GM12878 (cell line): ENCODE measurements at places on chromosomes 5 and 9.
A peak's percentile ranks its signal among the peaks of the same experiment; 100 is the strongest.

GRCh38 chr9:526904-527591, 312.4 kb downstream of the DOCK8 start:
- H3K27me3 ChIP-seq = no peaks in the 10 kb centered on the region
- no peaks in the 10 kb centered on the region for H3K4me1 ChIP-seq
- no peak overlapping the region for H3K27ac ChIP-seq
- no peak overlapping the region for H3K4me3 ChIP-seq
- DNase-seq = no peak

GRCh38 chr9:2602704-2603116, 18.9 kb upstream of the VLDLR start:
- H3K27ac ChIP-seq = peak overlapping the region; percentile 13
- H3K4me3 ChIP-seq = no peak overlapping the region; the same call in 1 of the 2 replicates
- no peaks in the 10 kb centered on the region for H3K36me3 ChIP-seq
- H3K4me1 ChIP-seq = no peaks in the 10 kb centered on the region; the same call in 1 of the 2 replicates
- H3K27me3 ChIP-seq = no peaks in the 10 kb centered on the region

- DNase-seq = no peak
- H3K4me3 ChIP-seq = no peak overlapping the region
- H3K4me1 ChIP-seq = no peaks in the 10 kb centered on the region
- no peak overlapping the region for H3K27ac ChIP-seq
- H3K27me3 ChIP-seq = no peaks in the 10 kb centered on the region; the same call in 1 of the 2 replicates
- no peaks in the 10 kb centered on the region for H3K36me3 ChIP-seq
Observed at GRCh38 chr9:3027210-3027609, 183.3 kb upstream of the PUM3 start.

DNA sequence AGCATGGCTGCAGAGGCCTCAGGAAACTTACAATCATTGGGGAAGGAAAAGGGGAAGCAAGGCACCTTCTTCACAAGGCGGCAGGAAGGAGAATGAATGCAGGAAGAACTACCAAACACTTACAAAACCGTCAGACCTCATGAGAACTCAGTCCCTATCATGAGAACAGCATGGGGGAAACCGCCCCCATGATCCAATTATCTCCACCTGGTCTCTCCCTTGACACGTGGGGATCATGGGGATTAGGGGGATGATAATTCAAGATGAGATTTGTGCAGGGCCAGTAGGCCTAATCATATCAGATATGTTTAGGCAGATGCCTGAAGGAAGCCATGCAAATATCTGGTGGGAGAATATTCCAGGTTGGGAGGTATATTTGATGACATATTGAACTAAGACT, 1176.4 kb upstream of the CDH18 start:
- H3K4me3 ChIP-seq = no peak overlapping the region
- no peak for DNase-seq
- H3K4me1 ChIP-seq = no peaks in the 10 kb centered on the region
- H3K36me3 ChIP-seq = no peaks in the 10 kb centered on the region
- no peaks in the 10 kb centered on the region for H3K27me3 ChIP-seq
- no peak overlapping the region for H3K27ac ChIP-seq
